ENCODE measurements at places on chromosomes 2 and 18.

GRCh38 chr18:32259553-32259952 is 69.7 kb downstream of the MEP1B start:
- DNase-seq: no peak

GRCh38 chr2:218393750-218394290 is 5.8 kb upstream of the CTDSP1 start:
- DNase-seq: no peak

DNA sequence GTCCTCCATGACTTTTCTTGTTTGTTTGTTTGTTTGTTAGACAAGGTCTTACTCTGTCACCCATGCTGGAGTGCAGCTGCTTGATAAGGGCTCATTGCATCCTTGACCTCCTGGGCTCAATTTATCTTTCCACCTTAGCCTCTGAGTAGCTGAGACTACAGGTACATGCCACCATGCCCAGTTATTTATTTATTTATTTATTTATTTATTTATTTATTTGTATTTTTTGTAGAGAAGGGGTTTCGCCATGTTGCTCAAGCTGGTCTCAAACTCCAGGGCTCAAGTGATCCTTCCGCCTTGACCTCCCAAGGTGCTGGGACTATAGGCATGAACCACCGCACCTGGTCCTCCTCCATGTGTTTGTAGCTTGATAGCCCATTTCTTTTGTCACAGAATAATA is 37.9 kb downstream of the NBEAL1 start:
- no peak for DNase-seq

DNA sequence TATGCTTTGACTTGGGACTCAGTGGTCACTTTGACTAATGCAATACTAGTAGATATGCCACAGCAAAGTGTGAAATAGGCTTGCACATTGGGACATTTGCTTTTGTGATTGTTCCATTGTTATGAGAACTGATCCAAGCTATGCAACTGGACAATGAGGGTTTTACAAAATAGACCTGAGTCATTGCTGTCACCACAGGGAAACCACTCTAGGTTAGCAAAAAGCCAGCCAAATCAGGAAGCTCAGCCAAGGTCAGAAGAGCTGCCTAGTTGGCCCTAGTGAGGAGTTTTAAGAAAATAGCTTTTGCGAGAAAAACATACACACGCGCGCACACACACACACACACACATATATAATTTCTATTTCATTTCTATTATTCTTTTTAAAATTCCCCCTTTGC is 452.4 kb upstream of the CDH7 start:
- no peak for DNase-seq

DNA sequence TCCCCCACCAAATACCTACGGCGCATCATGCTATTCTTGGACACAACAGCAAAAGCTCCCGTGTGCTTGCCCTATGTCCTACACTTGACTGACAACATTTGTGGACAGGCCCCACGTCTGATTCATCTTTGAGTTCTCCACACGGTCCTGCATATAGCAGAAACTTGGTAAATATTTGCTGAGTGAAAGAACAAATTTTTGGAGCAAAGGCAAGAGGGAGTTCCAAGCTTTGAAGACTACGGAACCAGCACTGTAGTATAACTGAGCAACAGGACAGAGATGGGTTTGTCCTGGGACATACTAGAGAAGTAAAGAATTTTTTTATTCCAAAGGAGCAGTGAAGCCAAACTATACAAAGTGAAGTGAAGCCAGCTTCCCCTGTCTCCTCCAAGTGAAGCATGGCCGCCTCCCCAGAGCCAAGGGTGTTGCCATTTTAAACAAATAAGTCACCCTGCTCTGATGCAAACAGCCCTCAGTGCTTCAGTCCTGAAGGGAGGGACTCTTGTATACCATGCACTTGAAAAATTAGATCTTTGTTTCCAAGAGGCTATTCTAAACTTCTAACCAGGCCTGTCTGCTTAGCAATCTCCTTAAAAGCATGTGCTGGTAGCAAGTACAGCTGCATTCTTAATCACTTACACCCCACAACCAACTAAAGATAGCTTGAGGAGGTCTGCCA is 35.9 kb downstream of the SPRED2 start:
- no peak for DNase-seq

DNA sequence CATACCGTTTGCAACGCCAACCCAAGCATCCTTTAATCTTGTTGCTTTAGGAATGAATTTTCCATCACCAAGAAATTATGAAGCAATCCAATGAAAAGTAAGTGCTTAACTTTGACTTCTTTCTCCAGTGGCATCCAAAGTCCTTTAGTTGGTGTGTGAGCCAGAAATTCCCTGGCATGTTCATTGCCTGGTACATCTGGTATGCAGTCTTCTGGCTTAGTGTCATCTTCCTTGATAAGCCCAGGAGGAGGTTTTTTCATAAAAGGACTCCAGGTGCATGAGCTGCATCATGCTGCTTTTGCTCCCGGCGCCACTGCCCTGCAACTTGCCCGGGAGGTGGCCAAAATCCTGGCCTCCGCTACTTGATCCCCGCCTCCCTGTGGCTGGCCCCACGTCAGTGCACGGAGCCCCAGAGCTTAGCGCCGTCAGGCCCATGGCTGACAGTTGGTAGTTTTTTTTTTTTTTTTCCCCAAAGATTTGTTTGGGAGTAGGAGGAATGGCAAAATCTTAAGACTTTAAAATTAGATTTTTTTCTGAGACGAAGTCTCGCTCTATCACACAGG is 58.7 kb downstream of the PUM2 start:
- DNase-seq: no peak

GRCh38 chr2:40127146-40127545 is 324.7 kb downstream of the SLC8A1 start:
- no peak for DNase-seq

GRCh38 chr18:58662118-58662517 is 9.1 kb upstream of the MALT1 start:
- no peak for DNase-seq

DNA sequence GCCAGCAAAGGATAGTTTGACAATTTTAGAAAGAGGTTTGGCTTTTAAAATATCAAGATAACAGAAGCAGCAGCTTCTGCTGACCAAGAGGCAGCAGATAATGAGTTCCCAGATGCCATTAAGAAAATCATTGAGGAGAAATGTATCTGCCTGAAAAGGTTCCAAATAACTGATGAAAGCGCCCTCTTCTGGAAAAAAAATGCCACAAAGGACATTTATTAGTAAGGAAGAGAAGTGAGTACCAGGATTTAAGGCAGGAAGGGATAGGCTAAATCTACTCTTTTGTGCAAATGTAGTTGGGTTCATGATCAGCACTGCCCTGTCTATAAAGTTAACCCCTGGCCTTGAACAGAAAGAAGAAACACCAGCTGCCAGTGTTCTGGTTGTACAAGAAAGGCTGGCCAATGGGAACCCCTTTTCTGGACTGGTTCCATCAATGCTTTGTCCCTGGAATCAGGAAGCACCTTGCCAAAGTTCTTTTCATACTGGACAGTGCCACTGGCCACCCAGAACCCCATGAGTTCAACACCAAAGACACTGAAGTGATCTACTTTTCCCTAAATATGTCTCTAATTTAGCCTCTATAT is 40.6 kb downstream of the DHX57 start:
- DNase-seq: peak; percentile 2

GRCh38 chr2:101038455-101039255 is 36.6 kb downstream of the RPL31 start:
- DNase-seq: no peak

DNA sequence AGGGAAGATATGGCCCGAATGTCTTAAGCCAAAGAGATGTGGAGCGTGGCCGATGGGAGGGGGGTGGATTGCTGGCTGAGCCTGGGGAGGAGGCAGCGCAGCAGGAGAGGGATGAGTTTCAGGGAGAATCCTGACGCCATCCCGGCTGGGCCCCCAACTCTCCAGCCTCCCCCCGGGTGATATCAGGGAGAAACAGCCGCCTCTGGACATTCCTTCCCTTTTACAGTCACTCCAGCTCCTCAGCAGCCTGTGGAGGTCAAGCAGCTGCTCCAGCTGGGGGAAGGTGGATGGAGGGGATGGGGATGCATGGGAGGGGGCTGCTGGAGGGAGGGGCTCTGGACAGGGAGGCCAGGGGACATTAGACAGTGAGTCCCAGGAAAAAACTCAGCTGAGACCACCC is 9.5 kb upstream of the DES start:
- no peak for DNase-seq

DNA sequence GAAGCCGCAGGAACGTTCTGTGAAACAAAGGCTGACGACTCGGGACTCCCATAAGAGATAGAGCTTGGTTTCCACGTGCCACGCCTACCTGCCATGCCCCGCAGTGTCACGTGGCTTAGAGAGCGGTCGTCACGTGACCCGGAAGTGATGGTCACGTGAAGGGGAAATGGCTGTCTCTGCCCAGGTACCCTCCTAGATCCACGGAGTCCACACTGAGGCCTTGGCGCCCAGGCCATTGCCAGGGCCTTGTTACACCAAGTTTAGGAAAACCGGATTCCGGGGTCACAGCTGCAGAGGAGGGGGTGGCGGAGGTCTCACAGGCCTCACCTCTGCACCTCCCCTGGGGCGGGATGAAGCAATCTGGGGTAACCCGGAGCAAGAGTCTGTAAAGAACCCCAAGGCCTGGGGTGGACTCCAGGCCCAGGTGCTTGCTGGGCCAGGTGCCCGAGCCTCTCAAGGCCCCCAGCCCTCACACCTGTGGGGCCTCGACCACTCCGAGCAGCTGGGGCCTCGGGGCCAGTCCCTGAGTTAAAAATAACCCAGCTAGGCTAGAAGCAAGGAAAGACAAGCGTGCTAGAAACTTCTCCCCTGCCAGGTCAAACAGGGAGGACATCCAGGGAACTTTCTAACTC is 113.5 kb upstream of the ZNF236 start:
- no peak for DNase-seq

Data from NCI-H748 treated with DMSO at 0.1 percent for 48 hours (cell line).